GM06990 (cell line): ENCODE measurements at places on chromosomes 3 and 15.

DNA sequence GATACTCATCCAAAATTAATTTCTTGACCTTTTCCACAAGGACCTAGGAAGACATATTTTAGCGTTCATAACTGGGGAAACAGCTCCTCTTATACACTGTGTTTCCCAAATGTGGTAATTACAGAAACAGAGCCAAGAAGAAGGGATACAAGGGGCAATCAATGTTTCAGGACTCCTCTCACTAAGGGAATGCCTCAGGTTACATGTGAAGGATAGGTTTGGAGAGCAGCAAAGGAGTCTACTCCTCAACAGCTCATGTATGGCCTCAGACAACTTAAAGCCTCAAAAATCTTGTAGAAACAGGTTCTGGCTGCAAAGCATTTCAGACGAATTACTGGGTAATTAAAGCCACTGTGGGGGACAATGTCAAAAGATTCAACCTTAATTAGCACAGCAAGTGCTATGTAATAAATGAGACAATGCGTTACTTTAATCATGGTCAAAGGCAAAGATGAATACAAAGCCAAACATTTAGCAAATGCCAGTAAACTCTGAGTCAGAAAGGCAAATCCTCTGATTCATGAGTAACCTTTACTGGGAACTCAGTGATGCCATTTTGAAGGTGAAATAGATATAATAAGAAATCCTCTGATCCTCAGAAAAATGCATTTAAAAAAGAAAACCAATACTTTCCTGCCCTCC is 1111.2 kb downstream of the TUSC7 start:
- no peak for DNase-seq

- DNase-seq = no peak
Observed at GRCh38 chr15:70270752-70271111, 173.0 kb upstream of the TLE3 start.

DNA sequence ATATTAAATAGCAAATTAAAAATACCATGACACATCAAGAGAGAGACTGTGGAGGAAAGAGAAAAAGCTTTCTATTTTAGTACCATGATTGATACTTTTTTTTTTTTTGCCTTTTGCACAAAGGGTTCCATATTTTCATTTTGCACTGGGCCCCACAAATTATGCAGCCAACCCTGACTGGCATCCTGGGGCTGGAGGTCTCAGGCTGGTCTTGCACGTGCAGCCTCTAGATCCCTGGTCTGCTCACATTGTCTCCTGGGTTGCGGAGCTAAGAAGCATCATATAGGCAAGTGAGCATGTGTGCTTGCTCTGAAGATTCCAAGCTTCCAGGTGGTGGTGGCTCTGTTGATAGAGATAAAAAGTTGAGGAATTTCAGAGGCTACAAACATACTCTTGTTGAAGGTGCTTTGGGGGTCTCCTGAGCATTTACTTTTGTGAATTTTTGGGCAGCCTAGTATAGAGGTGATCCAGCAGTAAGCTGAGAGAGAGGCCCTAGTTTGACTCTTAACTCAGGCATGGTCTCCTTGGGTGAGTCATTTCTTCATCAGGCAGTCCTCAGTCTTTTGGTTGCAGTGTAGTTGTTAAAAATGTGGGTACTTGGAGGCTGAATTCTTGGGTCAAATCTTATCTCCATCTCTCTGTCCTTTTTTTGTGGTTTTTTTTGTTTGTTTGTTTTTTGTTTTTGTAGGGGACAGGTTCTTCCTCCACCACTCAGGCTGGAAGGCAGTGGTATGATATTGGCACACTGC is 31.3 kb downstream of the SMAD3 start:
- DNase-seq = no peak

DNA sequence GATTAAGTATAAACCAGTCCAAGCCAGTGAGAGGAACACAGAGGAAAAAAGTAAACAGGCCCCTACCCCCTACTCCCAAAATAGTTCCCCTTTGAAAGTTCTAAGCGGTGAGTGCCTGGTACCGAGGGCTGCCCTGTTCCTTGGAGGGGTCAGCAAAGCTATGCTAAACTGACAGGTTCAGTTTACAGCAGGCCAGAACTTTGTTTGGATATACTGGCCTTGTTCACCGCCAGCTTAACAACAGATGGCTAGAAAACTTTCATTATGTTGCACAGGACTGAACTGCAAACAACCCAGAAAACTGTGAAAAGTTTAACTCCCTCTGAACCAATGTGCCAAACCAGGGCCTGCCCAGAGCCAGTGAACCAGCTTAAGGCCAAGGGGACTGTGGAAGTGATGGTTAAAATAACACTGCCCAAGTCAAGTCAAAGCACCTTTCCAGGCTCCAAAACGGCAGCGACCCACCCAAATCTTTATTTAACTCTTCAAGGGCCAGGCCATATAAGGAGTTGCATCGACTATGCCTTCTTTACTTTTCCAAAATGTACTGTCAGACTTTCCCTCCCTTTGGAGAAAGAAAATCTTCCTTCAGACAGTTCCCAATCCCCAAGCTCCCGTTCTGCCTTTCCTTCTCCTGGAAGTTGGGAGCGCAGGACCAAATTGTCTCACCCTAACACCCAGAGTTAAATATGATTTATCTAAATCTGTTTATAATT is 448.0 kb downstream of the FOXP1 start:
- no peak for DNase-seq

DNA sequence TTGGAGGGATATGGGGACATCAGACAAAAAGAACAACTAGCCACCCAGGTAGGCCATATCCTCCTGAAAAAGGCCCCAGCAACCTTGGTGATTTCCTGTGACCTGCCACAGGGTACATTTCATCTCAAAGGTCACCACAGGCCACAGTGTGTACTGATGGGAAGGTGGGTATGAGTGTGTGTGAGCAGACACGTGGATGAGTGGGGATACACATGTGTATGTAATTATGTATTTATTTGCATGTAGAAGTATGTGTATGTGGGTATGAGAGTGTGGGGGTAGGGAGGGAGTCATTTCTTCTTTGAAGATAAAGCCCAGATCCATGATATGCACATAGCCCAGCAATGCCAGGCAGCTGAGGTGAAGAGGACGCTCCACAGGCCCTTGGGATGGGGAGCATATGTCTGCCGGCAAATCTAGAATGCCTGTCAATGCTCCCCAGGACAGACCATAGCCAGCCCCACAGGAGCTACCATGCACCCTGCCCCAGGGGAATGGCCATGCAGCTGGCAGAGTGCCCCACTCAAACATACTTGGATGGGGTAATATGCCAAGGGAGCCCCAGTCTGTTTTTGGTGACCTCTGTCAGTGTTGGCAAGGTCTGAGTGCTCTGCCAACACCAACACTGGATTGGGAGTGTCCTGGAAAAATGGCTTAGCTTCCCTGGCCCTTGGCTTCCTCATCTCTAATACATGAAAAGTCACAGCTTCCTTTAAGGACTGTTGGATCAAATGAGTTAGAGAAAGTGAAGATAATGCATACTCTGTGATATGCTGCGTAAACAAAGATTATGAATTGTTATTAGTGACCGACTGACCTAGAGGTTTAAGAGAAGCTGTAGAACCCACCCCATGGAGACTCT is 42.4 kb downstream of the RAB6B start:
- DNase-seq = no peak

GRCh38 chr3:47882338-47882737 is 79.4 kb downstream of the DHX30 start:
- DNase-seq = no peak

DNA sequence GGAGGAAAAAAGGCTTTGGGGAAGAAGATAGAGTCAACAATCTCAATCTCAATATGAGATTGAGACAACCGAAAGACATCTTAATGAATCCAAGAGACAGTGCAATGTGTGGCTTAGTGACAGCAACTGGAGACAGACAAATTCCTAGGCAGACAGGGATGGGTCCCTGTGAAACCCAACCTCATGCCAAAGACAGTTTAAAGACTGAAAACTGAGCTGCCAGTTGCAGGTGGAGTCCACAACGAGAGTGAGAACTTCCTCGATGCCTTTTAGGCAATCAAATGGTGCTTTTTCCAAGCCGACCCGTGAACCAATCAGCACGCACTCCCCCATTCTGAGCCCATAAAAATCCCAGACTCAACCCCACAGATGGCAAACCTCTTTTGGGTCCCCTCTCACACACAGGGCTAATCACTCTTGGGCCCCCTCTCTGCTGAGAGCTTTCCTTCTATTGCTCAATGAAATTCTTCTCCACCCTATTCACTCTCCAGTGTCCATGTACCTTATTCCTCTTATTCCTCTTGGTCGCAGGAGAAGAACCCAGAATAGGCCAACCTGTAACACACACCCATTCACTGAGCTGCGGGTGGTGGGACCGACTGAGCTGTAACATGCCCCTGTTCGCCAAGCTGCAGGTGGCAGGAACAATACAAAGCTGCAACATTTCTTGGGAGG is 34.8 kb downstream of the ZMAT3 start:
- no peak for DNase-seq

DNA sequence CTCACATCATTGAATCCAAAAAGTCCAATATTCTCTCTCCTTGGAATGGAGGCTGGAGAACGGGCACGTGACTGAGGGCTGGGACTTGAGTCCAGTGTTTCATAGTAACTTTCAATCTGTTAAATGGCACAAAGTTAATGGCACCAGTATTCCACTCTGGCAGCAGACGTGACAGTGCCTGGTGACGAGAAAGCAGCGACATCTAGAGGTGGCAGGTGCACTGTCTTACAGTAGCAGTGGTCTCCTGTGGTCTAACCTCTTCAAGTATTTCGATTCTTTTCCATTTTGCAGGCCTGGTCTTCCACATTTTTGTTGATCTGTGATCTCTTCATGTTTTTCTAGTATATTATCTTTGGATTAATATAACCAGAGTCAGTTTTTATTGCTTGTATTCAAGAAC is 107.1 kb downstream of the OXSM start:
- no peak for DNase-seq

- no peak for DNase-seq
Observed at GRCh38 chr3:182305881-182306665, 487.2 kb upstream of the ATP11B start.

GRCh38 chr15:92457471-92458041 is 63.9 kb downstream of the ST8SIA2 start:
- DNase-seq = no peak

GRCh38 chr3:63609834-63610233 is 42.6 kb upstream of the SNTN start:
- no peak for DNase-seq

DNA sequence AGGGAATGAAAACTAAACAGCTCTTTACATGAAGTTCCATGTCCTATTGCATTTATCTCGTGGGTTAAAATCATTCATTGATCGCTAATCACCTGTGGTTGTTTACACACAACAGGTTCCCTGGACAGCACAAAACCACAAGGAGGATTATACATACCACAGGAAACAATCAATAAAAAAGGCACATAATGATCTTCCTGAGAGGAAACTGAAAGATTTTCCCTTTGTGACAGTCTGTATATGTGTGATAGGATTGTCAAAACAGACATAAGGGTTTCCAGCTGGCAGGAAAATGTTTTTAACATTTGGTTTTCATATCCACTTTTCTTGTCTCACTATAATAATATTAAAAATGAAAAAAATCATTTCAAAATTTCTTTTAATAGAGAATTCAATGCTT is 541.8 kb downstream of the NLGN1 start:
- DNase-seq = no peak

DNA sequence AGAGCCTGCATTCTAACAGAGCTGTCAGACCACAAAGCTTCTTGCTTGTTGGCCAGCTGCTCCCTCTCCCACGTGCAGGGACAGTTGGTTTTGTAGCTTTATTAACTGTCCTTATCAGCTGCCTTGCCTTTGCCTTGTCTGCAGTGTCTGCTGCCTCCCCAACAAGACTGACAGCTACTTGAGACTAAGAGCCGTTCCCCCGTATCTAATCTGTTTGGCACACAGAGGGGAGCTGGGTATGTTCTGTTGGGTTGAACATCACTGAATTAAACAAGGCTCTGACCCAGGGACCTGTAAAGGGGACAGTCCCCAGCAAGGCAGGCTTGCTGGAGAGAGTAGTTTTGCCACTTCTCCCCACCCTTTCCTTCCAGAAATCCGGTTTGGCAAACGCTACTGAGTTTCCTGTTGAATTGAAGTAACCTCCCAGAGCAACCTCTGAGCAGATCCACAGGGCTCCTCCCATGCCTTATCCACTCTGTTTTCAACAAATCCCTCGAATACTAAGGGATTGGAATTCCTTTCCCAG is 116.1 kb downstream of the ANP32A start:
- no peak for DNase-seq

DNA sequence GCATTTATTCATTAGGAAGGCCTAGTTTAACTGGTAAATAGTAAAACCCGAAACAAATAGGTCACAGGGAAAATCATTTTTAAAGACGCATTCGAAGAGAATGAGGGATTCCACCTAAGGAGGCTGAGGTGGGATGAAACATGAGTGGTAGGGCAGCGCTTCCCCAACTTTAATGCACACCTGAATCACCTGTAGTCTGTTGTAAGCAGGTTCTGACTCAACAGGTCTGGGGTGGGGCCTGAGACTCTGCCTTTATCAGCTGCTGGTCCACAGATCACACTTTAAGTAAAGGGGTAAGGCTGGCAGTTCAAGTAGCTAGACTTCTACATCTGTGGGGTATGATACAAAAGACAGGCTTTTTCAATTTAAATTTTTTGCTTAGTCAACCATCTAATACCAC is 223.5 kb upstream of the UBE2E2 start:
- no peak for DNase-seq

DNA sequence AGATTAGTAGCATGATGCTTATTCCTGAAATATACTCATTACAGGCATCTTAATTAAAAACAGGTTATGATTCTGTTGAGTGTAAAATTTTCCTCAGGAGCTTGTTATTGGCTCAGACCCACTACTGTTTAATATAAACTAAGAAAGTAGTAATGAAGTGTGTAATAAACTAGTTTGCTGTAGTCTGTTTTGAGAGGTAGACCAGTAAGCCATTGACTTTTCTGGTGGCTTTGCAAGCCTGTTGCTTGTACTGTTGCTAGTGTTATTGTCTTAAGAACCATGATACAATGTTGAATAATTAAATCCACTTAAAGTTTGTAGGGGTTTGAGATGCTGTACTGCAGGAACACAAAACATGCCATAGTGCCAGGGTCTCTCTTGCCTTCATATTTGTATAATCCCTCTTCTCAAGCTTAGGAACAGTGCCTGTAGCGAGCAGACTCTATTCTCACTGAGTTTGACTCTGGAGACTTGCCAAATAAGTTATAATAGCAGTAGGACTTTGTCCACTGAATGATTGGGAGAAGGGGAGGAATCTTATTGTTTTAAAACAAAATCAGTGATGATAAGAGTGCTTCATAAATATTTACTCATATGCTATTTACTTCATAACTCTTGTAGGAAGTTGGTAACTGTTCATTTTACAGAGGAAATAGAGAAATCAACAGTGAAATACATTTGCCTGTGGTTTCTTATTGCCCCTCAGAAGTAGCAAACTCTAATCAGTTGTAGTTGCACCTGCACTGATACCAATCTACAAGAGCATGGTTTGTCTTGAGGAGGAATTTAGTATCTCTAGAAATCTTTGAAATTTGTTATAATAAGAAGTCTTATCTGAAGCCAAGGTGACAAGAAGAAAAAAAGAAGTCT is 13.4 kb downstream of the TCF12 start:
- no peak for DNase-seq

- DNase-seq = no peak
Observed at GRCh38 chr3:124383846-124384466, 346.3 kb upstream of the UMPS start.

- no peak for DNase-seq
Observed at GRCh38 chr3:71310980-71311660, 272.4 kb downstream of the FOXP1 start.

- DNase-seq = no peak
Observed at GRCh38 chr3:70840106-70840870, 527.9 kb upstream of the MDFIC2 start.

- DNase-seq = no peak
Observed at GRCh38 chr3:197501496-197501878, 54.3 kb downstream of the BDH1 start.

GRCh38 chr15:70196372-70197316 is 98.9 kb upstream of the TLE3 start:
- peak; percentile 81 for DNase-seq

GRCh38 chr15:51770902-51771301 is 19.5 kb downstream of the TMOD2 start:
- no peak for DNase-seq
